Activated CD4-positive, alpha-beta T cell treated with anti-CD3 and anti-CD28 coated beads for 24 hours (primary cell): ENCODE measurements at places on chromosomes 12 and 14.

DNA sequence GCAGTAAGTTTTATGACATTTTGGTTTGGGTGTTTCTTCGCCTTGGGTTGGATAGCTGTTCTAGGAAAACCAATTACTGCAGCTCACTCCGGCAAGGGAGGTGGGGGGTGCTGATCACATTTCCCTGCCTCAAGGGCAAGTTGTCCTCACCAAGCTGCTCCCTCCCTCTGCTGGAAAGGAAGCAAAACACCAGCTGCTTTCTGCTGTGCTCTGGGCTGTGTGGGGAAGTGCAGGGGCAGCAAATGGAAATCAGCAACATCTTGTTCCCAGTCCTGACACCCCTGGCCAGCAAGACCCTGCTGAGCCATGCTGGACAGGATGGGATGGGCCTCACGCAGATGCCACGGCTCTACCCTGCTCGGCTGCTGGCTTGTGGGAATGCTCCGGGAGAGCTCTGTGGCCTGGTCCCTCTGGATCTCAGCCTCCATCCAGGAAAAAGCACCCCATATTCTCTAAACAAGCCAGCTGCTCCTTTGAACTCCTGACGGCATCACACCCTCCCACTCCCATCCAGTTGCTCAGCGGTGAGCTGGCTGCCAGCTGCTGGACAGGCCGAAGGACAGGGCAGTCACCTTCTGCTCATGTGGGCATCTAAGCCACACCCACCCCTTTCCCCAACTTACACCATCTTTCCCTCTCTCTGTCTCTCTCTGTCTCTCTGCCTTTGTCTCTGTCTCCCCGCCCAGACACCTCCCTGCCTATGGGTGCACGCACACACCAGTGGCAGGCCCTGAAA lies 52.4 kb upstream of the EIF5 start:
- DNase-seq, result no peak

- DNase-seq, result no peak
These were observed 80.0 kb upstream of the SLC8A3 start for GRCh38 chr14:70268760-70269159.

- DNase-seq, result no peak
These were observed 8.0 kb downstream of the ASPG start for GRCh38 chr14:104093366-104094055.

DNA sequence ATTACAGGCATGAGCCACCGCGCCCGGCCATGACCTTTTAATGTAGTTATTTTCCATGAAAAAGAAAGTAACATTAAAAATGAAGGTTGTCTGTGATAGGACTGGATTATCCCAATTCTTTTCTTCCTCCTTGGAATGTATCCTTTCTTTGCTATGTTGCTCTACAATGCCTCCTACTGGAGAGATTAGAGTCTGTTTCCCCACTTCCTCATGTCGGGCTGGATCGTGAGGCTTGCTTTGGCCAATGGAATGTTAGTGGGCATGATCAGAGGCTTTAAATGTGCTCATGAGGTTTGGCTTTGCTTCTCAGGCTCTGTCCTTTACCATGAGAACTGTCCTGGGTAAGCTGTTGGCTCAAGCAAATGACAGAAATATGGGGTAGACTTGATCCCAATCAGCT lies 34.7 kb upstream of the SOCS2 start:
- no peak for DNase-seq

- no peak for DNase-seq
These were observed 75.0 kb downstream of the TRMT5 start for GRCh38 chr14:60905923-60906322.
